ENCODE measurements at places on chromosomes 11 and 22. TPM values are rescaled to one million over a fixed set of nuclear protein-coding genes. Genes with fewer than 3 reads are reported as not detected.

DNA sequence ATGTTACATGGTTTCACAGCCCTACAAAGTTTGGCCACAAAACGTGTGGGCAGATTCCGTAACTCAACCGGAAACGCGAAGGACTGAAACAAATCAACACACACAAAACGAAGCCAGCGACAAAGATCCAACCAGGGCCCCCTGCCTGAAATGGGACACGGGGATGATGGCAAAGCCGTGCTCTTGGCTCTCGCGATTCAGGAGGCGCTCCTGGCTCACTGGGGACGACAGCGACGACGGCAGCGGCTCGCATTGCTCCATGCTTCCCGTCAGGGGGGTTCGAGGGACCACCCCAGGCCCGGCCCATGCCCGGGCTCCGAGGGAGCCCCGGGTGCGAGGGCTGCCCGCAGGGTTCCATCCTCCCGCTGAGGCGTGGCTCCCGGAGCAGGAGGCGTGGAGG is 4786.8 kb upstream of the OR11H1 start:
- no peak for DNase-seq

DNA sequence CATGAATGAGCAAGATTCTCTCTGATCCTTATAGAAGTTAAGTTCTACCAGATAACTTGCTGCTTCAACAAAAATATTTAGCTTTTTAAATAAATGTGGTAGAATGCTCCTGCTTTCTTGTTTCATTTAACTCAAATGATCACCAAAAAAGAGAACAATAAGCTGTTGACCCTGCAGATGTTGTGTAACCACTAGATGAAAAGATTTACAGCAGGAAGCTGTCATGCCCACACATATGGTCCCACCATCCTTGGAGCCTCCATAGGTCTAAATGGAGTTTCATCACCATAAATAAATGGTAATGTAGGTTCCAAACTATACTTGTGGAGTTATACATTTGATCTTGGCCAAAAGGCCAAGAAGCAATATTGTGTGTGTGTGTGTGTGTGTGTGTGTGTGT is 118.8 kb downstream of the RRAS2 start:
- DNase-seq, result no peak

DNA sequence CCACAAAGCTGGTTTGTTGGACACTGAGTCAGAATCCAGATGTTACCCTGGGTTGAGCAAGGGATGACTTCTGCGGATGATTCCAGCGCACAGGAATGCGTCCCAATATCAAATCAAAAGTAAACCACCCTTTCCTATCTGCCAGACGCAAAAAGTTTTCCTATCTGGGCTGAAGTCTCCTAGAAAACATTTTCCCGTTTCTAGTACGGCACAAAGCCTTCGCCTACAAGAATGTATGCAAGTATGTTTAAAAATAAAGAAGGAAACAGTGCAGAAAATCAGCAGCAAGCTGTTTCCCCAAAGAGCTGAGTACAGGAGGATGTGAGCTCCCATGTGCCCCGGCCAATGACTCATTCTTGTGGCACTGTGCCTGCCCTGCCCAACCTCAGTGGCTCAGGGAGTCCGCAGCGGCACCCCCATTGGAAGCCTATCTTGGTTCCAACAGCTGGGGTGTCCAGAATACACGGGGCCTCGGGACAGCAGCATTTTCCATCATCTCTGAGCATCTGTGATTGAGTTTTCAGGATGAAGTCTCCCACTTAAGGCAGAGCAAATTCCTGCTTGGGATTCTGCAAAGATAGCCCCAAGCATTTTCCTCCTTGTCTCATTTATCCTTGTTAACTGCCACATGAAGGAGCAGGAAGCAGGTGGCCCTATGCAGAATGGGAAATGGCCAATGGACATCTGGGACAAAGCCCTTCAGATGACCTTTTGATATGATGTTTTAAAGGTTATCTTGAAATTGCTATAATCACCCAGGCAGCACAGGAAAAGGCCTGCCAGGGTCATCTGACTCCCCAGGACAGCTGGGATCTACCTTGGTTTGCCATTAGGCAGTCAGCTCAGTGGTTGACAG is 17.5 kb downstream of the KCNJ5 start:
- DNase-seq, result no peak

- peak; percentile 97 for DNase-seq
Observed at GRCh38 chr22:39534591-39535356, 2.2 kb upstream of the RPS19BP1 start.

GRCh38 chr11:121337078-121337477 is 44.5 kb downstream of the SC5D start:
- no peak for DNase-seq

GRCh38 chr22:21962655-21962949 is 10.0 kb upstream of the PPM1F start:
- no peak for DNase-seq

DNA sequence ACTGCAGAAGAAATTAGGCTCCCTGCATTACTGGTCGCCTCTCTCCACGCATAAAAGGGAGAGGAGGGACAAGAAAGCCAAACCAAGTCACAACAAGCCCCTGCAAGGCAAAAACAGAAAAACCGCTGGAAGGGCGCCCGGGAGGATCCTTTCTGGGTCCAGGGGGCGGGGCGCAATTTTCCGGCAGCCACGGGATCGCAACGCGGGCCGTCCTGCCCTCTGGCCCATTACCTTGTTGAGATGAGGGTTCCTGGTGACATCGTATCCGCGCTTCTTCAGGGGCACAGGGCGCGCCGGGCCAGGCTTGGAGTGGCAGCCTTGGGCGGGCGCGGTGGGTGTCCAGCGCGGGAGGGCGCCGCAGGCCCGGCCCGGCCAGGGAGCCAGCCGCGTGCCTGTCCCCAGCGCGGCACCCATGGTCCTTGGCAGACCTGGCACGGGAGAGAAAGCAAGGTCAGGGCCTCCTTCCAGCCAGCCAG is 847 bp downstream of the ME3 start:
- DNase-seq, result peak; percentile 56

- no peak for DNase-seq
Observed at GRCh38 chr11:89147229-89147628, 30.4 kb upstream of the TYR start.

DNA sequence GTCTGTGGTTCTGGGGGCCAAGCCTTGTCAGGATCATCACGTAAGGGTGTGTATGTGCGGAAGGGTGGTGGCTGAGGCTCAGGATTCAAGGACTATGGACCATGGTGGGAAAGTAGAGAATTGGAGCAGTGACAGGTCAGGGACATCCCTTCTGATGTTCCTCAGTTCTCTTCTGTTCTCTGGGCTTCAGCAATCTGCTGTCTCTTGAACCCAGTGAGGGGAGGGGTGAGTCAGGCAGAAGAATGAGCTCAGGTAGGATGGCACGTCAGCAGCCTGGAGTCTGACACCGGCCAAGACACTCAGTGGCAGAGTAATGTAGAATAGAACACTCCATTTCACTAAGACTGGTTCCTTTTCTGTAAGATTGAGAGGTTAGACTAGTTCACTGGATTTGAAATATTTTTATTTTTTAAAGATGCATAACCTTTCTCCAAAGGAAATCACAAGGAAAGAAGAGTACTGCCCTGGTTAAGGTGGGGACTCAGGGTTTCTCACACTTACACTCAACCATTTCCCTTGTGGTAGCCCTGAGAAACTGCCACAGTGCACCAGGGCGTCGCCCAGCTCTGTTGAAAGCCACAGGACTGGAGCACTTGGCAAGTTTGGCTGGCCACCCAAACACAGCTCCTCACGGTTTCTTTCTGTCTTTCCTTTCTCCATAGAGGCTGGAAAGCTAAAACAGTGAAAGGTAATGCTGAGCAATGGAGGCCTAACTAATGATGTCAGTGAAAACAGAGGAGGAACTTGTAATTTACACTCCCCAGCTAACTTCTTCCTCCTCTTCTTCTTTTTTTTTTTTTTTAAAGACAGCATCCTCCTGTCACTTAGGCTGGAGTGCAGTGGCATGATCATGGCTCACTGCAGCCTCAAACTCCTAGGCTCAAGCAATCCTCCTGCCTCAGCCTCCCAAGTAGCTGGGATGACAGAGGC is 23.1 kb upstream of the MICAL2 start:
- DNase-seq, result peak; percentile 78

GRCh38 chr11:128026596-128026995 is 560.8 kb downstream of the ETS1 start:
- no peak for DNase-seq

DNA sequence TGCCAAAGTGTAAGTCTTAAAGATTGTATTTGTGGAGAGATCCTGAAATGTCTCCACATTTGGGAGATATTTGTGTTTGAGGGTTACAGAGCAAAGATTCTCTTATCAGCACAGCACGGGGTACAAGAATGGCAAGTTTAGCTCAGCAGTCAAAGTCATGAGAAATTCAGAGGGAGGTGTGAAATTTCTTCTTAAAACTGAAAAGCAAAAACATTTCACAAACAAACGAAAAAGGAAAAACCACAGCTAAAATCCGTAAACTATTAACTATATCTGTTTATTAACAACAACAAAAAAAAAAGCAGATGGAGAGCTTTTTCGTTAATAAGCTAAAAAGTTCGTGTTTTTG is 40.9 kb upstream of the ETS1 start:
- no peak for DNase-seq

- DNase-seq, result no peak
Observed at GRCh38 chr11:19084661-19085315, 24.3 kb upstream of the MRGPRX2 start.

GRCh38 chr11:16738947-16739815 is 734 bp downstream of the C11orf58 start:
- no peak for DNase-seq

- DNase-seq, result no peak
Observed at GRCh38 chr11:9138133-9138453, 46.7 kb upstream of the SCUBE2 start.

DNA sequence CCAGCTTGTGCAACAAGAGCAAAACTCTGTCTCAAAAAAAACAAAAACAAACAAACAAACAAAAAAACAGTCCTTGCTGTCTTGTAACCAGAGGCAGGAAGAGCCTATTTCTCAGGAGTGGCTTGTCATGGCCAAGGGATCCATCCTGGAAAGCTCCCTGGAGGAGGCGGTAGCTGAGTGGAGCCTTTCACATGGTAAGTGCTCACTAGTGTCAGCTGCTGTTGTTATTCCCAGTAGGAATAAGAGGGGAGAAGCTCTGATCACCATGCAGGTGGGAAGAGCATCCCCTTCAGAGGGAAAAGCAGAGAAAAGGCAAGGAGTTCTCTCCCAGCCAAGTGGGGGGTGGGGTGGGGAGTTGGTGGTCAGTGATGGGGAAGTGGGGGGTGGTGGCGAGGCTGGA is 54.6 kb upstream of the WNT7B start:
- DNase-seq, result no peak

- no peak for DNase-seq
Observed at GRCh38 chr11:22510010-22510409, 115.6 kb downstream of the FANCF start.

GRCh38 chr11:93756748-93757147 is 15.3 kb downstream of the C11orf54 start:
- DNase-seq, result no peak

DNA sequence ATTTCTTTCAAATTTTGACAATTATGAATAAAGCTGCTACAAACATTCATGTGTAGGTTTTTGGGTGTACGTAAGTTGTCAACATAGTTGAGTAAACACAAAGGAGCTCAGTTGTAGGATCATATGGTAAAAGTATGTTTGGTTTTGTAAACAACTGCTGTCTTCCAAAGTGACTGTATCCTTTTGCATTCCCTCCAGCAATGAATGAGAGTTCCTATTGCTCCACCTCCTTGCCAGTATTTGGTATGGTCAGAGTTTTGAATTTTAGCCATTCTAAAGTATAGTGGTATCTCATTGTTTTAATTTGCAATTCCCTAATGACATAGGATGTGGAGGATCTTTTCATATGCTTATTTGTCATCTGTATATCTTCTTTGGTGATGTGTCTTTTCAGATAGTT is 28.0 kb upstream of the PHOX2A start:
- no peak for DNase-seq

GRCh38 chr11:102244681-102245409 is 72.4 kb upstream of the BIRC3 start:
- no peak for DNase-seq

- no peak for DNase-seq
Observed at GRCh38 chr22:32745251-32745995, 56.1 kb upstream of the TIMP3 start.

DNA sequence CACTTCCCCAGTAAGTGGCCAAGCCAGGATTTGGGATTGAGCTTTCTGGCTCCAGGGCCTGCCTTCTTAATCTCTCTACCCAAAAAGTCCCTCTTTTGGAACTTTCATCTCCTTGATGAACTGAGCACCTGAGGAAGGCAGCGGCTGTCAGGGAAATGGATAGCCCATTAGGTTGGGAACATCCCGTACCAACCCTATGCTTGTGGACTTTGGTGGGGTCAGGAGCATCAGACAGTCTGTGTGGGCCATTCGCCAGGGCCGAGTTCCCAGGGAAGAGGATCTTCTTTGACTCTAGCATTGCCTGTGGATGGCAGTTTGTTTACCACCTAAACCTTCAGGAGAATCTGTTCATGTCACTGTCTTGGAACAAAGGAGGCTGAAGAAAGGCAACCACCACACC is 30.2 kb downstream of the ARHGEF17 start:
- no peak for DNase-seq

- DNase-seq, result no peak
Observed at GRCh38 chr11:34587282-34587677, 33.6 kb upstream of the EHF start.

- DNase-seq, result no peak
Observed at GRCh38 chr11:95924414-95924760, 480 bp upstream of the MTMR2 start.

DNA sequence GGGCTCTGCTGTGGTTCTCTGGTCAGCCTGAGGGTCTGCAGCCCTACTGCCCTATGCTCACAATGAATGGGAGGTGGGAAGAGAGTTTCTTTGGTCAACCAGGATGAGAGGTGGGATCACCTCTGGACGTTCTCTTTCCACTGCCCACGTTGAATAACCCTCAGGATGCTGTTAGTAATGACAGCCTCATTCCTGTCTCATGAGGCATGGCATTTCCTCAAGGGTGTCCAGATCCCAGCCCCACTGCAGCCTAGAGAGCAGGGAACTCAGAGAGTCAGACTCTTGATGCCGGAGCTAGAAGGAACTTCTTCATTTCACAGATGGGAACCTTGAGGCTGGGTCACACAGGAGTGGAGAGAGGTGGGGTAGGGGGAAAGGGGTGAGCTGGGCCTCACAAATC is 196.0 kb downstream of the CEP164 start:
- no peak for DNase-seq

DNA sequence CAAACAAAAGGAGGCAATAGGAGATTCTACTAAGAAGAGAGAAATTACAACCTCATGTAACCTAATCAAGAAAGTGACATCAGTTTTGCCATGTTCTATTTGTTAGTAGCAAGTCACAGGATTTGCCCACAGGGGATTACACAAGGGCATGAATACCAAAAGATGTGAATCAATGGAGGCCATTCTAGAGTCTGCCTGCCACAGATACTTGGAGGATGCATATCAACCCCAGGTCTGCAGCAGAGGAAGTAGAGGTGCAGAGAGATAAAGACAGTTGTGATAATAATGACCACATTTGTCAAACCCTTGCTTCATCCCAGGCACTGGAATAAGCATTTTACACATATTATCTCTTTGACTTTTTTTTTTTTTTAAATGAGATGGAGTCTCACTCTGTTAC is 2.4 kb upstream of the ASCC2 start:
- DNase-seq, result no peak

- DNase-seq, result no peak
Observed at GRCh38 chr11:30254307-30255298, 23.8 kb downstream of the FSHB start.

Gene MAPK8IP2
- 4.4 TPM for total RNA-seq

Gene OR51I1
- total RNA-seq, result not detected

Gene C11orf87
- total RNA-seq, result 0.11 TPM

Gene ISX
- total RNA-seq, result not detected

Gene VSTM5
- not detected for total RNA-seq

Gene KCTD14
- 22.0 TPM for total RNA-seq

Gene TPBGL
- not detected for total RNA-seq

Gene MUC6
- not detected for total RNA-seq

Gene SHISA8
- not detected for total RNA-seq

Gene ST3GAL4
- 47.9 TPM for total RNA-seq

Gene CRYBA4
- not detected for total RNA-seq
